NCI-H82 (cell line): ENCODE measurements at places on chromosomes 12 and 14.

- DNase-seq = no peak
Measured at GRCh38 chr12:80154261-80154660, 54.9 kb downstream of the OTOGL start.

- DNase-seq = peak; percentile 6
Measured at GRCh38 chr14:24130717-24131548, 474 bp downstream of the FITM1 start.

DNA sequence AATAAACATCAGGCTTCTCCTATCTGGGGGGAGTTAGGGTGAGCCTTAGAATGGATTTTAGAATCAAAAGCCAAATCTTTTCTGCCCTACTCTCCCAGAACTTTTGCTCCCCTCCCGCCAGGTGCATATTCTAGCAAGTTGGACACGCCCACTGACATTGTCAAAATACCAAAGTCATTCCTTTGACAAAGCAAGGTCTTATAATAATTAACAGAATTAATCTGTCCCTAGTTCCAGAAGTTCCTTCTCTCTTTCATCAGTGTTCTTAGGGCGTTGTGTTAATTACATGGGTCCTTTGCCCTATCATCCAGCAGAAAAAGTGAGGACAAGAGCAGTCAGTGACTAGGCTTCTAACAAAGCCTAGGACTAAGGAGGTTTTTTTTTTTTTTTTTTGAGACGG, 2.4 kb downstream of the PRR13 start:
- no peak for DNase-seq

- DNase-seq = no peak
Measured at GRCh38 chr12:67426067-67426466, 156.9 kb downstream of the CAND1 start.

DNA sequence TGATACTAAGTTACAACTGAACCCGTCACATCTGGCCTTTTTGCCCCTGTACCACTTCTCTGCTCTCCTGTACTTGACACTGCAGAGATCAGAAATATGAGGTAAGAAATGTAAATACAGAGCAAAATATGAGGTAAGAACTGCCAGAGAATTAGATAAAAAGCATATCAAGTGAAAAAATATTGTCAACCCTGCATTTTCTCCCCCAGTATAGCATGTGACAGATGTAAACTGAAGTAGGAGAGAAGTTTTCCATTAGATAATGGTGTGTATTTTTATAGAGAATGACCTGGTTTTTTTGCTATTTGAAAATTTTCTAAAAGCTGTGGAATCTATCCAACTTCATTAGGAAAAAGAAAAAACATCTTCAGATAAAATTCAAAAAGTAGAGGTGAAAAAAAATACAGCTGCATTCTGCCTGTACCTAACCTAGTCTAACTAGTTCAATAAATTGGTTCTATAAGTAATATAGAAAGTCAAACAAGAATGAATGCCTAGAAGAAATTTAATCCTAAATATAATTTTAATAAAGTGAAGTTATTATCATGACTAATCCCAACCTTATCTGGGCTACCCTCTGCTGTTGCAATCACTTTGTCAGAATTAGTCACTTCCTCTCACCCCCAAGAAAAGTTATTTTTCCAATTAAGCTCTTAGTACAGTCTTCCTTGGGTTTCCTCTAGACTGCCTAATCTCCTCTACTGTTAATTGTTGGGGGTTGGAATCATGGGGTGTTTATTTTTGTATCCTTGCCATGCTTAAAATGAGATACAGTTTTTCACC, 210.0 kb downstream of the RASSF9 start:
- DNase-seq = no peak

- DNase-seq = no peak
Measured at GRCh38 chr12:47997321-47997720, 7.0 kb downstream of the COL2A1 start.

GRCh38 chr12:53074283-53074998, 4.7 kb downstream of the SPRYD3 start:
- DNase-seq = no peak

GRCh38 chr14:30085943-30086342, 158.3 kb upstream of the PRKD1 start:
- DNase-seq = no peak

- no peak for DNase-seq
Measured at GRCh38 chr14:52325126-52325525, 11.0 kb downstream of the PTGER2 start.

DNA sequence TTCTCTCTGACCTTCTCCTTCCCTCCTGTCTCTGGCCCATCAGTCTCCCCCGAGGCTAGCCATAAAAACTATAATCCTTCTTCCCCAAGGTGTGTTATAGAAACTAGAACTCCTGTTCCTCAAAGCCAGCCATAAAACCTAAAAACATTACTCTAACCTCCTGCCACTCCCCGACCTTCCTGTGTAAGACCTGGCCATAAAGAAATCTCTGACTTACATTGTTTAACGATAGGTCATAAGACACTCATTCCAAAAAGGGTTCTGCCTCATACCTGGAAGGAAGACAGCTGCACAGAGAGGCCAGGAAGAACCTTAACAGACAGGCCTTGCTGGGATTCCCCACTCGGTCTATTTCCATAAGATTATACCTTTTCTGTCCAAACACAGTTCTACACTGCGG, 70.9 kb upstream of the EEA1 start:
- DNase-seq = no peak

GRCh38 chr12:77842430-77842829, 11.7 kb downstream of the NAV3 start:
- DNase-seq = no peak

- no peak for DNase-seq
Measured at GRCh38 chr14:39912192-39913100, 480.2 kb upstream of the FBXO33 start.

DNA sequence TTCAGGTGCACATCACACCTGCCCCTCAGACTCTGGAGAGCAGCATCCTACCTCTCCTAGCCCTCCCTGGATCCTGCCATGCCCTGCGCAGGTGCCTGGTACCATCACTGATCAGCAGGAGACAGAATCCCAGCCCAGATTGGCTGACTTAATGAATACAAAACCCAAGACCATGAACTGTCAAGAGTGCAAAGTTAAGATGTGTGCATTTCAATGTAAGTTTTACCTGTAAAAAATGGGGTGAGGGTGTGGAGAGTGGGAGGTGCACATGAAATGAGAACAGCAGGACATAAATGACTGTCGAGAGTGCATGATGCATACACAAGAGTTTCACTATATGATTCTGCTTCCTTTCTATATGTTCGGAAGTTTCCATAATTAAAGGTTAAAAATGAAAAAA, 57.9 kb upstream of the GPR68 start:
- DNase-seq = no peak
